HepG2 (cell line): ENCODE measurements at places on chromosomes 5 and 9. TPM values are rescaled to one million over a fixed set of nuclear protein-coding genes. Genes with fewer than 3 reads are reported as not detected.

Gene BAAT
- 0.71 and 1.0 TPM in 2 replicates for total RNA-seq

Gene SOX30
- not detected in 2 replicates for total RNA-seq

Gene GFRA3
- 0.10 and 0.27 TPM in 2 replicates for total RNA-seq

Gene C1QTNF2
- not detected in 2 replicates for total RNA-seq

Gene PCDHGA4
- 0.15 and 0.58 TPM in 2 replicates for total RNA-seq

Gene C5
- 29.8 and 57.6 TPM in 2 replicates for total RNA-seq

Gene C1QTNF3
- 1.8 and 3.3 TPM in 2 replicates for total RNA-seq

Gene SPATA31A3
- total RNA-seq = not detected in 2 replicates

Gene QSOX2
- total RNA-seq = 10.1 and 27.1 TPM in 2 replicates

Gene CDC25C
- 27.6 and 44.1 TPM in 2 replicates for total RNA-seq

Gene IL9
- total RNA-seq = not detected in 2 replicates

Gene SPINK7
- total RNA-seq = not detected in 2 replicates

Gene PRDM9
- not detected in 2 replicates for total RNA-seq

Gene ZER1
- total RNA-seq = 7.7 and 9.1 TPM in 2 replicates

Gene LYSMD3
- total RNA-seq = 13.8 and 22.2 TPM in 2 replicates

Gene FAT2
- not detected in 2 replicates for total RNA-seq

Gene GLT6D1
- not detected in 2 replicates for total RNA-seq

Gene SLC34A1
- 0.20 TPM in 1 of 2 replicates, not detected in the other for total RNA-seq

Gene NUTM2G
- total RNA-seq = not detected in 2 replicates

Gene TSC1
- total RNA-seq = 26.3 and 31.6 TPM in 2 replicates

Gene ROR2
- not detected in 2 replicates for total RNA-seq

Gene MRPL36
- total RNA-seq = 113 and 135 TPM in 2 replicates

Gene SPOCK1
- total RNA-seq = 0.18 TPM in 1 of 2 replicates, not detected in the other

Gene SMU1
- 36.6 and 51.5 TPM in 2 replicates for total RNA-seq

Gene TAF11L10
- not detected in 2 replicates for total RNA-seq

Gene HACD4
- total RNA-seq = not detected in 2 replicates

Gene NMUR2
- not detected in 2 replicates for total RNA-seq

Gene HMMR
- total RNA-seq = 48.3 and 82.7 TPM in 2 replicates

Gene CA9
- total RNA-seq = 0.13 TPM in 1 of 2 replicates, not detected in the other

Gene ITK
- total RNA-seq = not detected in 2 replicates

Gene GLE1
- 28.8 and 41.1 TPM in 2 replicates for total RNA-seq

Gene DAB2IP
- total RNA-seq = 25.3 and 32.1 TPM in 2 replicates

Gene FBN2
- total RNA-seq = not detected in 2 replicates

Gene NUTM2F
- total RNA-seq = 0.07 and 0.09 TPM in 2 replicates

Gene PCDHA1
- not detected in 2 replicates for total RNA-seq

Gene CCIN
- total RNA-seq = not detected in 2 replicates

Gene GARIN3
- not detected in 2 replicates for total RNA-seq

Gene GPR21
- 0.29 TPM in 1 of 2 replicates, not detected in the other for total RNA-seq

Gene ARHGEF37
- total RNA-seq = 0.27 TPM in 1 of 2 replicates, not detected in the other

Gene STK32A
- total RNA-seq = not detected in 2 replicates

Gene N4BP3
- not detected in 2 replicates for total RNA-seq

Gene HAND1
- not detected in 2 replicates for total RNA-seq

Gene PDE6A
- total RNA-seq = not detected in 2 replicates
